Stimulated activated CD4-positive, alpha-beta T cell treated with anti-CD3 and anti-CD28 coated beads, TNF-alpha, amount 100 ng/mL, for 1 hour (primary cell): ENCODE measurements at places on chromosomes 1 and 21.

GRCh38 chr1:146036241-146036964 is 14.9 kb upstream of the HJV start:
- no peak for DNase-seq

DNA sequence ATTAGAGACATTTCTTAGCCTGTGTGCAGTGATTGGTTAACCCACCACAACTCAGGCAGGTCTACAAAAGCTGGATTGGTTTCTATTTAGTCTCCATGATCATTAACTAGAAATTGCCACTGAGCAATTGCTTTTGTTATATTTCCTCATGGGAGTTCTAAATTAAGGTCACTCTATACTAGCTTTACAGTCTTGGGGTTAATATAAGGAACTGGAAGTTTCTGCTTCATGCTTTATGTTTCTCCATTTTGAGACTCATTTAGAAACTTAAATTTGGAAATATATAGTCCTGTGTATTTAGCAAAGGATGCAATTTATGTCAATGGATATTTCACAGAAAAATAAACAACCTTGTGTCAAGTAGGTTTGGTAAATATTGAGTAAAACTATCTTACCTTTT is 137.5 kb downstream of the HLX start:
- DNase-seq = no peak

- no peak for DNase-seq
These were observed 119.9 kb downstream of the SYF2 start for GRCh38 chr1:25112400-25112799.

DNA sequence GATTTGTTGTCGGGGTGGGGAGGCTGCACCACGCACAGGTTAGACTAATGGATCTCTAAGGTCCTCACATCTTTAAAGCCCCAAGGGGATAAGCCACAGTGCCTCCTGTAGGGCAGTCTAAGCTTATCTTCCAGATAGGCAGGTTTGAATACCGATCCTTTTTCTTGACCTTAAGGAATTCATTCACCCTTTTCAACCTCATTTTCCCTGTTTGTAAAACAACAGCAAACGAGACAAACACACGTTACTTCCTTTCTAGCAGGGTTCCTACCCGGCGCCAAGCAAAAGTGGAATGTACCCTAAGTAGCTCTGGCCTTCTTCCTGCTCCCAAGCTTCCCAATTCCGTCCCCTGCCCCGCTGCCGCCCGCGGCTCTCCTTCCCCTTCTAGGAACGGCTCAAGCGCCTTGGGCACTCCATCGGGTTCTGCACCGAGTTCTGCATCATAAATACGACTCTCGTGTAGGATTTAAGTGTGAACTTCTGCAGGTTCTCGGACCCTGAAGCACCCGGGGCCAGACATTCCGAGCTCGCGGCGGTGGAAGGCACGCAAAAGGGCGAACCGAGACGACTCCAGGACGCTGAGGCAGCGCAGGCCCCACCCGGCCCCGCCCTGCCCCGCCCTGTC is 548 bp upstream of the CDC20 start:
- DNase-seq = no peak

DNA sequence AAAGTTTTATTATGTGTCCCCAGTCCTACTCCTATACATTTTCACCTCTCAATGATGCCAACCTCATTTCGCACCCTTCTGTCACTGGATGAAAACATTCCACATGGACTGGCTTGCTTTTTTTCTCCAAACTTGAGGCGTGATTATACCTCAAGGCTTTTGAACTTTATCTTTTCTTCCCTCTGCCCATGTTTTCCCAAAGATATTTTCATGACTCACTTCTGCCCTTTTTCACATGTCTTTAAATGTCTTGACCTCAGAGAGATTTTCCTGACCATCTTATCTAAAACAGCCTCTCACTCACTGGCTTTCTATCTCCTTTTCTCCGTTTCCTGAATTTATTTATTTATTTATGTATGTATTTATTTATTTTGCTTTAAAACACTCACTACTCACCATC is 659.0 kb downstream of the PTPRC start:
- DNase-seq = no peak

GRCh38 chr1:180252638-180253536 is 22.8 kb downstream of the LHX4 start:
- no peak for DNase-seq

- DNase-seq = no peak
These were observed at the start of gene EPHB2 for GRCh38 chr1:22710701-22711049. TSS of gene EPHB2 (plus strand) at chr1:22710839. CDS start at chr1:22710983, 144 bp downstream.

DNA sequence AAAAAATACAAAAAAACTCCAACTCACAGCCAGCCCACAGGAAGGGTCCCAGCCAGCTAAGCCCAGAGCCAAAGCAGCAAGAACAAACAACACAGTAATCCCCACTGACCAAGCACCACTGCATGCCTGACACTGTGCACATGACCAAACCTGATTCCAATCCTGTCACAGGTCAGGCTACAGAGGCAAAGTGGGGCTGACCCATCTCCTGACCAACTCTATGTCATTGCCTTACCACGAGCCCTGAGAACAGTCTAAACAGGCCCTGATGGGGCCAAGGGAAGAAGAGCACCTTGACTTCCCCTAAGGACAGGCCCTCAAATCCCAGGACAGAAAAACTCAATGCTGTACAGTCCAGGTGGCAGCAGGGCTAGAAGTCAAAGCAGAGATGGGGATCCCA is 2.4 kb downstream of the LSS start:
- no peak for DNase-seq

DNA sequence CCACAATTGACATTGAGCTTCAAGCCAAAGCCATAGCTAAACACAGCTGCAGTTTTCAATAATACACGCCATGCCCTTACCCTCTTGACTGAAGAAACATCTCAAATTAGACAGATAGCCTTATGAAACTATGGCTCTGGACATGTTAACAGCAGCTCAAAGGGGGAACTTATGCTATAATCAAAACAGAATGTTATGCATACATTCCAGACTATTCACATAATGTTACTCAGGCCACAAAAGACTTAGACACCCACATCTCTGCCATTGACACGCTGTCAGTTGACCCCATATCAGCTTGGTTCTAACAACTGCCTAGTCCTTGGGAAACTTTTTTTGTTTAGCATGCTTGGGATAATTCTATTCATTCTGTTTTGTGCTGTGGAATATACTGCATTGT is 2.3 kb upstream of the NENF start:
- DNase-seq = no peak

DNA sequence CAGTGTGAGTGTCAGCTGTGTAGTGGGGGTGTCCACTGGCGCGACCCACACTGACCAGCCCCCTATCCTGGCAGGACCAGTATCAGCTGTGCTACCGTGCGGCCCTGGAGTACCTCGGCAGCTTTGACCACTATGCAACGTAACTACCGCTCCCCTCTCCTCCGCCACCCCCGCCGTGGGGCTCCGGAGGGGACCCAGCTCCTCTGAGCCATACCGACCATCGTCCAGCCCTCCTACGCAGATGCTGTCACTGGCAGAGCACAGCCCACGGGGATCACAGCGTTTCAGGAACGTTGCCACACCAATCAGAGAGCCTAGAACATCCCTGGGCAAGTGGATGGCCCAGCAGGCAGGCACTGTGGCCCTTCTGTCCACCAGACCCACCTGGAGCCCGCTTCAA is 28.1 kb upstream of the KDM4A start:
- DNase-seq = no peak

GRCh38 chr1:205319081-205320018 is 2.2 kb downstream of the NUAK2 start:
- DNase-seq = no peak

DNA sequence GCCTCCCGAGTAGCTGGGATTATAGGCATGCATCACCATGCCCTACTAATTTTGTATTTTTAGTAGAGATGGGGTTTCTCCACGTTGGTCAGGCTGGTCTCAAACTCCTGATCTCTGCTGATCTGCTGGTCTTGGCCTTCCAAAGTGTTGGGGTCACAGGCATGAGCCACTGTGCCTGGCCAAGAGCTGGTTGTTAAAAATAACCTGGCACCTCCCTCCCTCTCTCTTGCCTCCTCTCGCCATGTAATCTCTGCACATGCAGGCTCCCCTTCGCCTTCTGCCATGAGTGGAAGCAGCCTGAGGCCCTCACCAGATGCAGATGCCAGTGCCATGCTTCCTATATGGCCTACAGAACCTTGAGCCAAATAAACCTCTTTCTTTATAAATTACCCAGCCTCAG is 74.7 kb upstream of the TLR5 start:
- no peak for DNase-seq

GRCh38 chr1:184352776-184353175 is 34.1 kb upstream of the C1orf21 start:
- DNase-seq = no peak

DNA sequence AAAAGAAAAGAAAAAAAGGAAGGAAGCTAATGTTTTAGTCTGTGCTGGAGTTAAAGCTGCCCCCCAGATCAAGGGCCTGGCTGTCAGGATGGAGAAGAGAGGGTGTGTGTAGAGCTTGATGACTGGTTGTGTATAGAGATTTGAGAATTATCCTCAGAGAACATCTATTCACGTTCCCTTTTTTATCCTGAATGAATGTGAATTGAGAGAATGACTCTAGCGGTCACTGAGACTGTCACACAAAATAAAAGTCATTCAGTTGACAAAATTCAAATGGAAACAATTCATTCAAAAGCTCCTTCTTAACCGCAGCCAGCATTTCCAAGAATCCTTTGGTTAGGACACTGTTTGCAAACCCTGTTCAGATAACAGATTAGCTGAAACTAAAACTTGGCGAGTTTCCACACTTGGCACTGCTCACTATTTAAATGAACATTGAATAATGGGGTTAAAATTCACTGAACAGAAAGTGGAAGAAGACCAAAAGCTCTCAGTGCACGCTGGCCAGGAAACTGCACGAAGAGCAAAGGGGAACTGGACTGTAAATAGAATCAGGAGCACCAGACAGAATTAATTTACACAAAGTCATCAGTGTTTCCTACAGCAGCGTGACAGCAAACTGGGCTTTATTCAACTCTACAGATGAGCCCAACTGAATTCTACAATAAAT is 13.6 kb upstream of the FAM89A start:
- DNase-seq = no peak

DNA sequence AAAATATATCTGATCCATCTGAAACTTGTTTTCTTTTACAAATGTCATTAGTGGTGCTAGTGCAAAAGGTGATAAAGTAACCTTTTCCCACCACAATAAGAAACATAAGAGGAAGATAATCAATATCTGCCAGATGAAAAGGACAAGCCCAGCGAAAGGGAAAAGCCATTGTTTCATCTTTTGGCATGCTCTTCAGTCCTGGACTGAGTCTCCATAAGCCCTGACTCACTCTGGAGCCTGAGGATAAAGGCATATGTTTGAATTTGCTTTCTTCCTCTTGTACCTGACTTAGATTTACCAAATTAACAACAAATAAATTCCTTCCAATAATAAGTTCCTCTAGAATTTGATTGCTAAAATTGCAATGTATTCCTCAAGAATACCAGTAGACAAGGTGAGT is 13.6 kb downstream of the DNAJC11 start:
- DNase-seq = no peak

DNA sequence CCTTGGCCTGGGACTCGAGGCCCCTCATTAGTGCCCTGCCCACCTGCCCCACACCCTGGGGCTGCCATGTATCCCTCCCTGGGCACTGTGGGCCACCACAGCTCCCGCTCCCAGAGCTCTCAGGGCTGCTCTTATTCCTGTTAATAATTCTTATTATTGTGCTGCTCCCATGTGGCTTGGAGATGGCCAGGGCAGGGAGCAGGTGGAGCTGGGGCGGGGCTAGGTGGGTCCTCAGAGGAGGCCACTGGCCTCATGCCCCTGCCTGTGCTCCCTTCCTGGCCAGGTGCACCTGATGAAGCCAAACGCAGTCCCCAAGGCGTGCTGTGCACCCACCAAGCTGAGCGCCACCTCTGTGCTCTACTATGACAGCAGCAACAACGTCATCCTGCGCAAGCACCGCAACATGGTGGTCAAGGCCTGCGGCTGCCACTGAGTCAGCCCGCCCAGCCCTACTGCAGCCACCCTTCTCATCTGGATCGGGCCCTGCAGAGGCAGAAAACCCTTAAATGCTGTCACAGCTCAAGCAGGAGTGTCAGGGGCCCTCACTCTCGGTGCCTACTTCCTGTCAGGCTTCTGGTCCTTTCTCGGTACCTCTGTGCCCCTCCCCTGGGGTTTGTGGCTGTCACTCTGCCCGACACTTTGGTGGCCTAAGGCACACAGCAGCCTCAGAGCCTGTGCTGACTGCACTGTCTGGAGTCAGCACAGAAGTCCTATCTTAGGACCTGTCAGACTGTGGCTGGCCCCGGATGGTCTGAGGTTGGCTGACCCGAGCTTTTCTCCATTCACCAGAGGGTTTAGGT is 34.1 kb downstream of the BMP8A start:
- DNase-seq = no peak

GRCh38 chr1:87296206-87296605 is 32.5 kb upstream of the LMO4 start:
- DNase-seq = no peak

DNA sequence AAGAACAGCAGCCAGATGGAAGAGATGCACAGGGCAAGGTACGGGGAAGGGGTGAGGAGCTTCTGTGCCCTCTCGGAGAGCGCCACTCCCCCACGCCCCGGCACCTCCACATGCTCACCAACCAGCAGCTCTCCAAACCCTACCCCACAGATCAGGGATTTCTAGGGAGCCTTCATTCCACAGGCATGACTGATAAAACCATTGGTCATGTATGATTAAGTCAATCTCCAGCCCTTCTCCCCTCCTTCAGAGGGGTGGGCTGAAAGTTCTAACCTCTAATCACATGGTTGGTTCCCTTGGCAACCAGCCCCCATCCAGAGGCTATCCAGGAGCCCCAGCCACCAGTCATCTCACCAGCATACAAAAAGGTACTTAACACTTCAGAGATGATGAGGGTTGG is 144.7 kb downstream of the TGFBR3 start:
- DNase-seq = no peak

- DNase-seq = no peak
These were observed 7.3 kb downstream of the TMCO4 start for GRCh38 chr1:19792237-19793002.

DNA sequence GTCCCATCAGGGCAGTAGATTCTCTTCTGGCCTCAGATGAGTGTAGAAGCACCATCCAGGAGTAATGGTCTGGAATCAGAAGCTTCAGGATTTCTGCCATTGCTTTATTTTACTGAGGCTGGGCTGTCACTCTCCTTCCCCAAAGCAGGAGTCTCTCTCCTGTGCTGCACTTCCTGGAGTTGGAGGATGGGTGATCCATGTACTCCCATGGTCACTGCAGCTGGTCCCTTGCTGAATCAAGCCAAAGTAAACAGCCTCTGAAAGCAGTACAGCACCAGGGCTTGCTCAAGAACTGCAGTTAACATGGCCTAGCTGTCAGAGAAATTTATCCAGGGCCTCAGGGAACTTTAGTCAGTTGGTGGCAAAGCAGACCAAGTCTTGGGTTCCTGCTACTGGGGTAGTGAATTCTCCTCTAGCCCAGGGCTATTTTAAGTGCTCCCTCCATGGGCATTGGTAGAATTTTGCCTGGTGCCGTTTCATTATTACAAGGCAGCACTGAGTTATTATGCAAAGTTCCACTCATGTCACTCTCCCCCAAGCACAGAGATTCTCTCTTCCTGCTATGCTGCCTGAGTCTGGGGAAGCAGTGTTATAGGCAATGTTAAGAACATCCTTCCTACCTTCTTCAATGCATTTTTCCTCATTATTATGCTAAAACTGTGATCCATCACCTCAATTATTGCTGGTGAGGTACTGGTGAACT is 29.5 kb downstream of the DRAM2 start:
- DNase-seq = no peak
